ENCODE measurements at places on chromosomes 7 and 10. TPM values are rescaled to one million over a fixed set of nuclear protein-coding genes. Genes with fewer than 3 reads are reported as not detected.
A peak's percentile ranks its signal among the peaks of the same experiment; 100 is the strongest.

DNA sequence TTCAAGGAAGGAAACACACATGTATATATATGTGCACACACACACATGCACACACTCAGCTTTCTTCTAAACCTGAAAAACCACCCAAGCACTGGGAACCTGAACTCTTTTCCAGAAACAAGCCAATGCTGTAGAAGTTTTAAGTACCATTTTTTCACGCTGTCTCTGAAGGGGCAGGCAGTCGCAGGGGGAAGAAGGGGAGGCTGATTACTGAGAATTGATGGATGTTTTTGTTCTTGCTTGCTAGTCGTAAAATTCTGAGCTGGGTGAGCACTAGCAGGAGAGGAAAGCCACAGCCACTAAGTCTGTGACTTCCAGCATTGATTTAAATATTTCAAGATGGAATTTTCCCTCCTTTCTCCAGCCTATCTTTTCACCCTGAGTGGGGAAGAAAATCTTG lies 391.8 kb downstream of the CALN1 start:
- DNase-seq, result no peak

Gene ADIRF
- total RNA-seq, result not detected

- DNase-seq, result peak; percentile 37
Observed at GRCh38 chr10:119283818-119284217, 76.4 kb downstream of the GRK5 start.

DNA sequence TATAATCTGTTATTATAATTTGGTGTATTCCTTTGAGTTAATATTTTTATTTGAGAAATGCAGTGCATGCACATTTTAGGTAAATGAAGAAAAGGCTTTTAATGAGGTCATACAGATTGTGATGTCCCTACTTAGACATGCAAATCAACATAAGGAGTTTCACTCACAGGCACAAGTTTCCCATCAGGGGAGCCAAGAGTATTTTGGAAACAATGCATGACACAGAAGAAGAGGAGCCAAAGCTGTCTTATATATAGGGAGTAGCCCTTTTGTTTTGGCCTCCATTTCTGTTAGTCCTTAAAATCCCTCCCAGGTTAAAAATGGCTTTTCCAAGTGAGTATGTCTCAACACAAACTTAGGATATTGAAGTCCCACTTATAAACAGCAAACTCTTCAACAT lies 703.4 kb upstream of the ANKRD30A start:
- DNase-seq, result no peak

DNA sequence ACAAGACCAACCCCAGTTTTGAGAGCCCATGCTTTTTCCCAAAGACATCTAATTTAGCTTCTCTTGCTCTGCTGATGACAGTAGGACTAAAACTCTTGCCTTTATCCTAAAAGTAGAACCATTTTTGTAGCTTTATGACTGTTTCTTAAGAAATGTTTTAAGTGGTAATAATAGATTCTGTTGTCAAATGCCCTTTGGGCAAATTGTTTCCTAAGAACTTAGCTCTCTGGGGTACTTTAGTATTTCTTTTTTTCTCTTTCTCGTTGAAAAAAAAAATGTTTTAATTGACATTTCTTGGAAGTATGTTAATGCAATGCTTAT lies 157.4 kb downstream of the ARID5B start:
- DNase-seq, result no peak

Gene EBLN1
- total RNA-seq, result not detected

- no peak for DNase-seq
Observed at GRCh38 chr10:78914502-78915189, 154.1 kb upstream of the ZMIZ1 start.

DNA sequence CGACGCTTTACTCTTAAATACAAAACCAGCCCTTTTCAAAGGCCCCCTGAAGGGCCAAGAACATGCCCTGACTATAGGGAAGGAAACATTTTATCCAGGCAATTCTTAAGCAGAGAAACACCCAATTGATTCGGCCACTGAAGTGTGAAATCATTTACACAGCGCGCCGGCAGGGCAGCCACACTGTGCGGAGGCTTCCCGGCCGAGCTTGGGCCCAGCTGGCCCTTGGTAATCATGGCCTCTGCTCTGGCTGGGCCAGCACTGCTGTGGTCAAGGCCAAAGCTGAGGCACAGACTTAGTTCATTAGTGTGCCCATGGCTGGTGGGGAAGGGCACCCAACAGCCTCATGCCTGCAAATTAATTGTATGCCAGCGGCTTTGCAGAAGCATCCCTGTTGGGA lies 143.7 kb upstream of the HABP2 start:
- no peak for DNase-seq

Gene ZC3HAV1L
- 3.8 TPM for total RNA-seq

DNA sequence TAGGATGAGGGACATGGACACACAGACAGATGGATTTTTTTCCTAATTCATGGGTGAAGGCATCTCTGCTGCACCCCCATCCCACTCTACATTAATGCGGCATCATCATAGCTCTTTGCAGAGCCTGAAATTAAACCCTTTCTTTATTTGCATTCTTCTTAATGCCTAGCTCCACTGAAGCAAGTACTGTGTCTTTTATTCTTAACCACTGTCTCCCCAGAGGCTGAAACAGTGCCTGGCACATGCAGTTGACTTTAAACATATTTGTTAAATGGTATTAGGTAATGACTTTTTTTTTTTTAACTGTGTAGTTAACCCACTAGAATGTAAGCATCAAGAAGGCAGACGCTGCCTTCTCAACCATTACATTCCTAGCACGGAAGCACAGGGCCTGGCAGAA lies 73.5 kb downstream of the SMURF1 start:
- DNase-seq, result no peak

Gene SAMD9L
- total RNA-seq, result 41.3 TPM

GRCh38 chr10:131017566-131018285 lies 293.8 kb downstream of the TCERG1L start:
- no peak for DNase-seq

Gene ATOH7
- total RNA-seq, result not detected

Gene NPY
- total RNA-seq, result not detected

Gene GPR158
- total RNA-seq, result not detected
